ENCODE measurements at places on chromosomes 1 and 21.

GRCh38 chr1:64243757-64244080 lies 40.3 kb downstream of the UBE2U start:
- DNase-seq: no peak

- no peak for DNase-seq
These were observed 48.2 kb upstream of the POU3F1 start for GRCh38 chr1:38094711-38095290.

- no peak for DNase-seq
These were observed 12.8 kb upstream of the TMEM200B start for GRCh38 chr1:29136391-29136915.

GRCh38 chr1:244865028-244865371 lies 657 bp upstream of the HNRNPU start:
- no peak for DNase-seq

DNA sequence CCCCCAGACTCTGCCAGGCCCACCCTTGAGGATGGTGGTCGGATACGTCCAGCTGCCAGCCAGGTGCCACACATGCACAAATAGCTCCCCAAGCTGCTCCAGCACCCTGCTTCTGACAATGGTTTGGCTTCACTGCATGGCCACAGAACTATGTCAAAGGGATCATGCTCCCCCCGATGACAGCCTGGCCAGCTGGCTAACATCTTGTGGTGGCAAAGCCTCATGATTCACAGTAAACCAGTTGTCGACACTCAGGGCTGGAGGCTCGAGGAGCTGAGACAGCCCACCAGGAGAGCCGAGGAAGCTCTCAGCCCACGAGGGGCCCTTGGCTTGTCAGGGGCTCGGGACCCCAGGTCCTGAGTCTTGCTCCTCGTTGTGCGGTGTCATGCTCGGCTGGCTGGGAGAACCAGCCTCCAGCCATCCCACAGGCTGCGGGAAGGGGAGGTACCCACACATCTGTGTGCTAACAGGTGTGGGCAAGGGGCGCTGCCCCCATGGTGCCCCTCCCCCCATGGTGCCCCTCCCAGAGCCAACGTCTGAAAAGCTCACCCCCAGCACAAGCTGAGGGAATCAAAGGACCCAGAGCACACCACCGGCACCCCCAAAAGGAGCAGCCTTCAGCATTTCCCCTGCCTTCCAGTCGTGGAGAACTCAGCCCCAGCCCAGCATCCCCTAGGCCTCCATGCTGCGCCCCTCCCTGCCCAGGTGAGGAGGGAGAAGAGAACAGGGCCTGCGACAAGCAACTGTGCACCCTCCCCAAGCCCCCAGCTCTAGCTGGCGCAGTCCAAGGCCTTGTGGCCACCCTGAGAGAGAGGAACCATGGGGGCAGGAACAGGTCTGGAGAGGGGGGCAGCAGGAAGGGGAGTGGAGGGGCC lies 41.2 kb downstream of the KIF21B start:
- DNase-seq: no peak

DNA sequence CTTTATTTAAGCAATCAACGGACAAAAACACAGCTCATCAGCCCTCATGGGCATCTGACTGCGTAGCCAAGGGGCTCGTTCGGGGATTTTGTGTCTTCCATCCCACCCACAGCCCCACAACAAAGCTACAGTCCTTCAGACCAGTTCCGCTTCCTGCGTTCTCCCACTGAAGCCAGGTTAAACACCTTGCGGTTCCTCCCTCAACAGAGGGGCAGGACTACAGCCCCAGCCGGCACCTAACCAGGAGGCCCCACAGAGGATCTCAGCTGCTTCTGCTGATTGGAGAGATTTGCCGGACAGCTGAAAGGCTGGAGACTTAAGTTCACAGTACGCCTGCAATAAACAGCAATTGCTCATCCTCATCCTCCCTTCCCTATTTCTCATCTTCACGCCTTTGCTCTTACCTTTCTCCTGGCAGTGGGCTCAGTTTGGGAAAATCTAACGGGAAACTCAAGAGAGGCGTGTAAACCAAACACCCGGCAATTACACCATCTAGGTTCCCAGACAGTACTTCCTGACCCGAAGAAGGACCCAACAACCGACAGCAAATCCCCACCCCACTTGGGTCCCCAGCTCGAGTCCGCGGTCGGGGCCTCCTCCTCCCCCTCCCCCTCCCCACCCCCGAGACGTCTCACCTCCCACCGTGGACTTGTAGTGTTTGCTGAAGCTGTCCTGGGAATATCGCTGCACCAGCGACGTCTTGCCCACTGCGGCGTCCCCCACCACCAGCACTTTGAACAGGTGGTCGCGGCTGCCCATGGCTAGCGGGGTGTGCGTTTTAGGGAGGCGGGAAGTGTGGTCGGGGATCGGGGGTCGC lies 876 bp downstream of the RAB29 start:
- no peak for DNase-seq

DNA sequence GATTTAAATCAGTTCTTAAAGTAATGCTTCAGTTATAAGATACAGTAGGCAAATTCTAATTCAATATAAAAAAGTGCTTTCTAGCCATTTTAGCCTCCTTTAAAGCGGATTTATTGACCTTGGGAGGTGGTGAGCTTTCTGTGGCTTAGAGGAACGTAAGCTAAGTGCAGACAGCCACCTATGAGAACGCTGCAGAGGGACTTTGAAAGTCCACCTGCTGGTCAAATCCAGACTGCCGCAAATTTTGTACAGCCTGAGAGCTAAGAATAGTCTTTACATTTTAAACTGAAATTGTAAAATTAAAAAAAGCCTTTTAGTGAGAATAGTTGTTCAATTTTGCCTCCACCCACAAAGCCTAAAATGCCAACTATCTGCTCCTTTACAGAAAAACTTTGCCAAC lies 67.0 kb upstream of the SSX2IP start:
- DNase-seq: no peak

GRCh38 chr21:21973806-21974205 lies 975.6 kb downstream of the NCAM2 start:
- no peak for DNase-seq

- DNase-seq: no peak
These were observed 25.0 kb downstream of the KRTAP24-1 start for GRCh38 chr21:30257773-30258172.

- no peak for DNase-seq
These were observed 39.6 kb downstream of the UCHL5 start for GRCh38 chr1:193019442-193020026.

DNA sequence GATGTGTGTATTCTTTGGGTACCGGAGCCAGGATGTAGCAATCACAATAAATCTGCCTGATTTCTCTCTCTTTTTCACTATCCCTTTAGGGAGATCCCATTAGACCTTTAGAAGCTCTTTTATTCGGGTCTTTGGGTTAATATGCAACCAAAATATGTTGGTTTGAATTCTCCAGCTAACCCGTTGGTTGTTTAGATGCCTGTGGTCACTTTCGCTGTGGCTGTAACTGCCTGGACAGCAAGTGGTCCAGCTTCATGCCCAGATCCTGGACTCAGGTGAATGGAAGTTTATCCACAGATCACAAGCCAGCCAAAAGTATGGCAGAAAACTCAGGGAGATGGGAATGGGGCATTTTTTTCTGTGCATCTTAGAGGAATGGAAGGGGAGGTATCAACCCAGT lies 12.3 kb downstream of the KAZN start:
- no peak for DNase-seq

GRCh38 chr1:92951141-92951582 lies 10.1 kb downstream of the DIPK1A start:
- no peak for DNase-seq

GRCh38 chr1:3084154-3084553 lies 15.2 kb downstream of the PRDM16 start:
- DNase-seq: no peak

GRCh38 chr1:168467452-168467851 lies 76.3 kb downstream of the XCL2 start:
- DNase-seq: no peak

DNA sequence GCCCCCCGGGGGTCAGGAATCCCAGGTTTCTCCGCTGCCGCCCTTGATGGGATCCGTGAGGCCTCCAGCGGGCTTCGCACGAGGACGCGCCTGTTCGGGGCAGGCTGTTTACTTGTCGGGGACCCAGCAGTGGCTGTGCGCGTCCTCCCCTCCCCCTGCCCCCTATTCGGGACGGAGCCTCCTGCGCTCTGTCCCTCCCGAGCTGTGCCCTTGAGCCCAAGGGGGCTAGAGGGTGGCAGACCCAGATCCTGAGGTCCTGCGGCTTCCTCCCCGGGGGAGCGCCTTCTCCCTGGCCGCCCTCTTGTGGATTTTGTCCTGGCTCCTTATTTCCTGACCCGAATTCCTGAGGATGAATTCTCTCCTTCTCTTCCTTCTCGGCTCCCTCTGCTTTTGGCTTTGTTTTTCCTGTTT lies 38.4 kb downstream of the PIK3CD start:
- DNase-seq: no peak

DNA sequence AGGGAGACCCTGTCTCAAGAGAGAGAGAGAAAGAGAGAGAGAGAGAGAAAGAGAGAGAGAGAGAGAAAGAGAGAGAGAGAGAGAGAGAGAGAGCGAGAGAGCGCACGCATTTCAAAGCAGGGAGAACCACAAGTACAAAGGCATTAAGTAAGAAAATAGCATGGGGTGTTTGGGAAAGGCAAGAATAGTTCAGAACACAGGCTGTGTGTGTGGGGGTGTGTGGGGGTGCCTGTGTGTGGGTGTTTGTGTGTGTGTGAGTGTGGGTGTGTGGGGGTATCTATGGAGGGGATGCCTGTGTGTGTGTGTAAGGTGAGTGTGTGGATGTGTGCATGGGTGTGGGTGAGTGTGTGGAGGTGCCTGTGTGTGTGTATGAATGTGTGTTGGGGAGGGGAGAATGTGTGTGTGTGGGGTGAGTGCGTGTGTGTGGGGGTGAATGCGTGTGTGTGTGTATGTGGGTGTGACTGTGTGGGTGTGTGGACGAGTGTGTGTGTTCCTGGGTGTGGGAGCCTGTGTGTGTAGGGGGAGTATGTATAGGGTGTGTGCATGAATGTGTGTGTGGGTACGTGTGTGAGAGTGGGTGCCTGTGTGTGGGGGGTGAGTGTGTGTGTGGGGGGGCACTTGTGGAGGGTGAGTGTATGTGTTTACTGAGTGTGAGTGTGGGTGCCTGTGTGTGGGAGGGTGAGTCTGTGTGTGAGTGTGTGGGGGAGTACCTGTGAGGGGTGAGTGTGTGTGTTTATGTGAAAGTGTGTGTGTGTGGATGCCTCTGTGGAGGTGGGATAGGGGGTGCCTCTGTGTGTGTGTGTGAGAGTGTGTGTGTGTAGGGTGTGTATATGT lies 19.1 kb upstream of the HDAC1 start:
- no peak for DNase-seq

GRCh38 chr1:54403808-54404261 lies 2.4 kb downstream of the SSBP3 start:
- no peak for DNase-seq

- DNase-seq: no peak
These were observed 27.4 kb downstream of the AK4 start for GRCh38 chr1:65175171-65176055.

DNA sequence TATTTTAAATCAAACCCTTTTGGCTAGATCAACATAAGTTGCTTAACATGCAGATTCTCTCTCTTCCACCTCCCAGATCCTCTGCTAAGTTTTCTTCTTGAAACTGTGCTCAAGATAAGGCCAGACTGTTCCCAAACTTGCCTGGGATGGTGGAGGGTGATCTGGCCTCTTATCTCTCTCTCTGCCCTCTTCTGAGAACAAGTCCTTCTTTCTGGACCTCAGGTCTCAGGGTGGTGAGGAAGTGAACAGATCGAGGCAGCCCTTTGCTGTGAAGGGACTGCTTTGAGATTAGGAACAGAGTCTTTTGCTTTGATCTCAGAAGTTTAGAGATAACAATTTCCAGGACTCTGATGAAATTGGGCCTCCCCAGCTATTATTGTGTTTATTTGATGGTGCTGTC lies 70.7 kb downstream of the HUNK start:
- no peak for DNase-seq

DNA sequence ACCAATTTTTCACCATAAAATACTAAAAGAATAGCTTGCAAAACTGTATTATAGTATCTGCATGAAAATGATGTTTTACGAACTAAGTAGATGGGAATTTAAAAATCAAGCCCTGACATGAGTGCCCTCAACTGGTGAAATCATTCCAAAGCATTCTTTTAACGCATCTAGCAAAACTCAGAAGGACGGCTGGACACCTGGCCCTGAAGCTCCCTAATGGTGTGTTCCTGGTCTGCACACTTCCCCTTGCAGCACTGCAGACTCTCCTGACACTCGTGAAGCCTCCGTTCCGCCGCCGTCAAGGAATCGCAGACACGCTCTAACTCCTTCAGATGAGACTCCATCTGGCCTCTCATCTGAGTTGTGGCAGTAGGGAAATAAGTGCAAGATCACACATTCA lies 39.9 kb downstream of the ODF2L start:
- no peak for DNase-seq

GRCh38 chr1:181134543-181135436 lies 46.3 kb downstream of the IER5 start:
- DNase-seq: no peak

GRCh38 chr1:31904339-31905092 lies 33.7 kb downstream of the PTP4A2 start:
- no peak for DNase-seq

DNA sequence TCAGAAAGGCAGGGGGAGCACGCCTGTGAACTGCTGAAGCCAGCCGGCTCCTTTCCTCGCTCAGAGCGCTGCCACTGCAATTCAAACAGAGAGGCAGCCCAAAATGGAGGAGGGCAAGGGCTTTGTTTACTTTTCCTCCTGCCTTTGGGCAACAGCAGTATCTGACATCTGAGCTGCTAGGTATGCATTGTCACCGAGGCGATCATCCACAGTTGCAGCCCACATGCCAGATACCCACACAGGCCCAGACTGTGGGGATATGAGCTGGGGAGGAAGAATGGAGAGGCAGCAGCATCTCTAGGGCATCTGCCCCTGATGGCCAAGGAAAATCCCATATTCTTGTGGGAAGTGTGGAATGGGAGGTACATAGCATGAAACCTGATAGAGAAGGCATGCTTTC lies 357.1 kb downstream of the BARHL2 start:
- DNase-seq: no peak

GRCh38 chr1:51328279-51328678 lies 2.1 kb downstream of the TTC39A start:
- DNase-seq: no peak

- no peak for DNase-seq
These were observed at the start of gene CFAP45 for GRCh38 chr1:159900086-159900680. Gene CFAP45 (minus strand): TSS chr1:159900165. CDS start chr1:159900098, 67 bp downstream.

GRCh38 chr1:42958488-42959319 lies at the start of gene SLC2A1:
Gene SLC2A1 (minus strand): TSS chr1:42958868. CDS start chr1:42958651, 217 bp downstream.
- DNase-seq: peak; percentile 30

All from NCI-H1436 treated with DMSO at 0.1 percent for 48 hours (cell line).